Stimulated activated CD4-positive, alpha-beta T cell treated with anti-CD3 and anti-CD28 coated beads, Interleukin-12 subunit alpha, Interleukin-12 subunit beta, amount 100 ng/mL, for 48 hours (primary cell): ENCODE measurements at places on chromosomes 2 and 18.

DNA sequence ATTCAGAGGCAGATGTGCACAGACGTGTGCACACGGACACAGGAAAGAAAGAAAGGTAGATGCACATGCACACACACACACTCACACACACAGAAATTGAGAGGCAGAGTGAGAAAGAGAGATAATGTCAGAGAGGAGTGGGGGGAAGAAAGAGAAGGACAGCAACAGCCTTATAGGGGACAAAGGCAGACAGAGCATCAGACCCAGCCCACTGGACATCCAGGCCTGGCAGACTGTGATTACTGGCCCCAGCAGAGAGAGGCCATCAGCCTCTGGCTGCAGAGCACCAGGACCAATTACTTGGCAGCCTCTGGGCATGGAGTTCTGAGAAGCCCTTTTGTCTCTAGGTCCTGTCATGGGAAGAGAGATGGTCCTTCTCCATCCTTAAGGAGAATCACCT is 66.1 kb downstream of the C18orf54 start:
- no peak for DNase-seq

DNA sequence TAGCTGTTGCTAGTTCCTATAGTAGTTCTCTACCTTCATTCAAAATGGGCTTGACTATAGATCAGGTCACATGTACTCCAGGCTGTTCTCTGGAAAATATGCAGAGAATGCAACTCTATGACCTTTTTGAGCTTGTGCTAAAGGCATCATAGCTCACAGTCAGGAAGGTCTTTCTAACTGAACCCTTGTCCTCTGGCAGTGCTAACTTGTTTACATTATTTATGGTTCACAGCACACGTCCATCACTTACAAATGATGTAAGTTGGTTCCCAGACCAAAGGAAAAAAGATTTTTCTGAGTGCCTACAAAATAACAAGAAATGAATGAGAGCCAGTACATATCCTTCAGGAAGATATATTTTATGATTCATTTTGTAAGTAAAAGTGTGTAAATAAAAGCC is 236.1 kb downstream of the GCA start:
- DNase-seq: no peak

- DNase-seq: no peak
These were observed 2.5 kb upstream of the SP100 start for GRCh38 chr2:230413479-230413878.

- no peak for DNase-seq
These were observed 52.6 kb downstream of the TWIST2 start for GRCh38 chr2:238900511-238900910.

- DNase-seq: no peak
These were observed 9.5 kb downstream of the RTTN start for GRCh38 chr18:70195852-70196434.

GRCh38 chr2:119233326-119234020 is 9.8 kb downstream of the STEAP3 start:
- no peak for DNase-seq

- no peak for DNase-seq
These were observed 489.6 kb downstream of the SLC4A3 start for GRCh38 chr2:220117025-220117424.

- DNase-seq: no peak
These were observed 128.2 kb downstream of the FIGN start for GRCh38 chr2:163607630-163608029.

DNA sequence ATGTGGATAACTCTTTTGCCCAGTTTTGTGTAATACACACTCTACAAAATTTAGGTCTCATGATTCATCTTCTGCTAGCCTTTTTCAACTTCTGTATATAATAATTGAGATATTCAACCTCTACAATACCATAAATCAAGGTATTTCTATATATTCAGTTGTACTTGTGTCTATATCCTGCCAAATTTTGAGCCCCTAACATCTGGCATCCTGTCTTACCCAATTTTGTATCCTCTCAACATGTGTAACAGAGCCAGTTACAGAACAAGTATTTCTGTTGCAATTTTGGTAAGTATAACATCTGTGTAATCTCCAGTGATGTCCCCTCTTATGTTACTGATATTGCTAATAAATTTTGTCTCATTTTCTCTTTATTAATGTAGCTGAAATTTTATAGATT is 145.8 kb downstream of the TRIB2 start:
- no peak for DNase-seq

GRCh38 chr2:220432645-220433044 is 805.2 kb downstream of the SLC4A3 start:
- DNase-seq: no peak

GRCh38 chr18:63315876-63316275 is 3.7 kb downstream of the BCL2 start:
- no peak for DNase-seq
